ENCODE measurements at places on chromosomes 4 and X.
A peak's percentile ranks its signal among the peaks of the same experiment; 100 is the strongest.

- no peak for DNase-seq
Observed at GRCh38 chrX:107723511-107723910, 52.1 kb downstream of the TSC22D3 start.

DNA sequence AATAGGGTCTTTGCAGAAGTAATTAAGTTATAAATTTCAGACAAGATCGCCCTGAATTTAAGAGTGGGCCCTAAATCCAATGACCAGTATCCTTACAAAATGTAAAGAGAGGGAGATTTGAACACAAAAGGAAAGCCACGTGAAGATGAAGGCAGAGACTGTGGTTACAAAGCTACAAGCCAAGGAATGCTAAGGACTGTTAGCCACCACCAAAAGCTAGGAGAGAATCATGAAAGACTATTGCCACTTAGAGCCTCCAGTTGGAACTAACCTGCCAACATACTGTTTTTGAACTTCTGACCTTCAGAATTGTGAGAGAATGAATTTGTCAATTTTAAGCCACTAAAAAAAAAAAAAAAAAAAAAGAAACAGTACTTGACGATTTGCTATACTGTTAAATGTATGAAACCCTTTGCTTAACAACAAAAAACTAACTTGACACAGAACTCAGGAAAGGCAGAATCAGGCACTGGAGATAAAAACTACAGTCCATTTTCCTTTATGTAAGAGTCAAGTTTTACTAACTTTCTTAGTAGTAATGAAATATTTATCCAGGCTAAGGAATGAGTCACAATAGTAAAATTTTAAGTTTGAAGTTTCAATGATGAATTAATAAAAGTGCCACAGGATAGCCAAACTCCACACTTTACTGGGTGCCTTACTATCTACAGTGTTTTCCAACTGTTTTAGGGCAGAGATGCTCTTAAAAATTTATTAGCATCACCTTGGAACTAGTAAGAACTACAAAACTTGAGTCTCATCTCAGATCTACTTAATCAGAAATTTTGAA lies 25.1 kb downstream of the DHX15 start:
- DNase-seq: no peak

DNA sequence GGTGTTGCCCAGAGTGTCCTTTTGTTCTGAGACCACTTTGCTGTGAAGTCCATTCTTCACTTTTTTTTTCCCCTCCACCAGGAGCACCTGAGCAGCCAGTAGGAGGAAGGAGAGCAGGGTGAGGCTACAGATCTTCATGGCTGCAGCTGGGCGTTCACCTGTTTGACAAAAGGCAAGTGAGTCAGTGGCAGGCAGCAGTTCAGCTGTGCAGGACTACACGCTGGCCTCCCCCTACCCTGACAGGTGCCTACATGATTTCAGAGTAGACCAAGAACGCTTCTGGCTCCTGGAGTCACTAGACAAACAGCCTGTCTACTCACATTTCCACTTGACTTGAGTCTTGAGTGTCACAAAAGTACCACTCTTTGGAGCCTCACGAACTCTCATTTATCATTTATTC lies 2.0 kb downstream of the FGFBP1 start:
- no peak for DNase-seq

DNA sequence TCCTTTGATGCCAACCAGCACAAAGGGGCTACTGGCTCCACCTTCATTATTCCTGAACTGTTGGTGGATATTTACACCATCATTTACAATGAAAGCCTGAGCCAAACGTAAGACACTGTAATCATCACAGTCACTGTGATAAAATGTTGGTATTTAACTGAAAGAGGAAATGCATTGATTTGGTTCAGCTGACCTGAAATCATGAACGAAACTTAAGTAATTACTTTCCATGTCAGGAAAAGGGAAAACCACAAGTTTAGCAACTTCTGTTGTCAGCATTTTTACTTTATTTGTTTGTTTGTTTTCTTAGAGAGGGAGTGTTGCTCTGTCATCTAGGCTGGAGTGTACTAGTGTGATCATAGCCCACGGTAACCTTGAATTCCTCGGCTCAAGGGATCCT lies 247.8 kb upstream of the FAM47A start:
- DNase-seq: no peak

GRCh38 chr4:112680996-112681395 lies 44.1 kb downstream of the LARP7 start:
- DNase-seq: no peak

GRCh38 chr4:186307497-186307896 lies 41.5 kb downstream of the F11 start:
- no peak for DNase-seq

- DNase-seq: peak; percentile 20
Observed at GRCh38 chr4:36081185-36081584, 163.1 kb downstream of the ARAP2 start.

GRCh38 chr4:181688432-181688831 lies 554.8 kb upstream of the TENM3 start:
- DNase-seq: no peak

DNA sequence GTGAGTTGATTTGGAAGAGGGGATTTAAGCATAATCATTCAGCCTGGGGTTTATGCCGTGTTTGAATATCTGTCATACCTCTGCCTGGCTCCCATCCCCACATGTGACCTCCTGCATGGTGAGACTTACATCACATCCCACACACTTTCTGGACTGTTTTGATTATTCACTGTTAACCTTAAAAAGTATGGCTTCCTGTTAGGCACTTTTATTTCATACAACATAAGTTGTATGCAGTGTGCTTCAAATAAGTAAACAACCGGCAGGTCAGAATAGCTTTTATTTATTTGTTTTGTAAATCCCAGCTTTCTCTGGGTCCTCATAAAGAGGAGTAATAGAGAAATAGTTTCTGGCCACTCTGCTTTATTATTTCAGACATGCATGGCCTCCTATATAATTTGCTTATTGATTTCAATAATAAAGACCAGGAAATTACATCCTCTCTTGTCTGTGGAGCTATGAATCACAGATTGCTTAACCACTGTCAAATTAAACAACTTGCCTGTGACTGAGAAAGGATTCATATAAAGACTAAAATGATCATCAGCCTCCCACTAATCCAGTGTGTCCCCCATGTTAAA lies 376.8 kb upstream of the ZFP42 start:
- DNase-seq: no peak

- no peak for DNase-seq
Observed at GRCh38 chr4:123554801-123555232, 158.2 kb downstream of the SPRY1 start.

- DNase-seq: no peak
Observed at GRCh38 chr4:878796-879728, 53.1 kb downstream of the GAK start.

DNA sequence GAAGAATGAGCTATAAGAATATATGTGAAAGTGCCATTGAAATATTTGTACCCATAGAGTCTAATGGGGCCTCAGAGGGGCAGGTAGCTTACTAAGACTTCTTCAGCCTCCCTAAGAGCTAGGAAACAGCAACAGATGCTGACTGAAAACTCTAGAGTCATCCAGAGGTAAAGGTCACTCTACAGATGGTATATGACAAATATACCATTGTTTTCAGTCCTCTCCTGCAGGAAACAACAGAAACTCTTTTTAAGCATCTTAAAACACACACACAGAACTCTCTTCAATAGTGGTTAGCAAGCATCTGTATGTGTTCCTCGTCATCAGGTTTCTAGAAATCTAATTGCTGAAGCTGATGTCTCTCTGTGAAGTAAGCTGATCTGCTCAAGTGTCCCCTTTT lies 313.8 kb upstream of the GATB start:
- DNase-seq: no peak

DNA sequence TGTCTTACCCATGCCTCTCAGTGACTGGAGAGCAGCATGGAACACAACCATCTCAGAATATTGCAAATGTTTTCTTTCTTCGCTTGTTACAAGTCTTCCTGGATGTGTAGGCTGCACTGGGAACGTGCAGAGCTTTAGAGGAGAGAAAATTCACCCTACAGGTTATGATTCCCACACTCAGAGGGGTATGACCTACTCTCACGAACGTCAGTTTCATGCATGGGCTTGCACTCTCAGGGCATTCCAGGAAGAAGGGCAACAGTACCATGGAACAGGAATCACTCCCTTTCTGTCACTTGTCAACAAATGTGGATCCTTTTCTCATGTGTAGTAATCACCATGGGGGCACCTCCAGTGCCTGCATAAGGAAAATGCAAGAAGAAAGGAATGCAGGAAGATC lies 75.8 kb downstream of the NBDY start:
- peak; percentile 1 for DNase-seq

DNA sequence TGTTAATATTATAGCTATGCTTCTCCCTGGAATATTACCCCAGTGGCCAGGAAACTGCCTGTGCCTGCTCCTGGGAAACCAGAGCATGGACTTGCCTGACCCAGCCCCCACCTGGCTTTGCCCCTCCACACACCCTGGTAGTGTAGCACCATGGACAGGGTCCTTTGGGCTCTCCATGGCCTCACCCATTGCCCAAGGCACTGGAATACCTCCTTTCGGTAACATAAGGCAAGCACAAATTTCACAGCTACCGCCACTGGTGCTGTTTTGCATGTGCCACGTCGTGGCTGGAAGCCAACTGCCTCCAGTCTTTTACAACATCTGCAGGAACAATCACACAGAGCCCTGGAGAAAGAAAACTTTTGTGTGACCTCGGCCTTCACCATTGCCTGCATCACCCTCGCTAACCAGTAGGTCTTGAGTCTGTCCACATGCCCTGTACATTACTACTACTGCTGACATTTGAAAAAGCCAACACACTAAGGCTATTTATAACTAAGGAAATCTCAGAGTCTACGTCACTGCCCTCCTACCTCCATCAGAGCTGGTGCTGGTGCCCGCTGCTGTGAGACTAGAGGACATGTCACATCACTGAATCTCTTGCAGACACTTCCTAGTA lies 47.7 kb downstream of the HPGD start:
- no peak for DNase-seq

Measured in GM13976 (cell line).